ENCODE measurements at places on chromosomes 1 and 21. TPM values are rescaled to one million over a fixed set of nuclear protein-coding genes. Genes with fewer than 3 reads are reported as not detected.

DNA sequence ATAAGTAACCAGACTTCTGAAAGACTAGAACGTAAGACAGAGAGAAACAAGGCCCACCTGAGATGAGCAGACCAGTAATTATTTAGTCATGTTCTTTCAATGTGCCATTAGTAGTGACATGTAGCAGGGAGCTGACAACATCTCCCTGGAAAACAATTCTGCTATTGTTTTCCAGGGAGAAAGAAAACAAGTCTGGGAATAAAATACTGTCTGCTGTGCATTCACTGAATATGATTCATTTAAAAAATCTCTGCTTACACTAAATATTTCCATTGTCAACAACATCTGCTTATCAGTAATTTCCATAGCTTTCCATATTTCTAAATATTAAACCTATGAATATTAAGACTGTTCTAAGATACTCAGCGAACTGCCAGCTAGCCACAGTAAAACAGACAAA, 80.0 kb downstream of the VCAM1 start:
- no peak for DNase-seq

DNA sequence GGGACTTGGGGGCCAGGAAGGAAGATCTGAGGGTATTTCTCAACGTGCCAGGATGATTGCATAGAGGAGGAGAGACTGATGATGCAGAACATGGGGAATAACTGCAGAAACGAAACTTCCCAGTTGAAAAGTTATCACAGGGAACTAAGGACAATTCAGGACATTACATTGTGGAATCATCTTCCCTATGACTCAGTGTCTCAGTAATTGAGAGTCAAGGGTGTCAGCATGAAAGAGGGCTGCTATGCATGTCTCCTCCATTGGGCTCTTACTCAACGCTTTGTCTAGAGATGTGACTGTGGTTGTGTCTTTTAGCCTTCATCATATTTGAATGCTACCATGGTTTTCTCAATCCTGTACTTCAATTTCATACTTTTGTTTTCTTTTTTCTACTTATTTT, 48.9 kb upstream of the PTGFR start:
- peak; percentile 76 for DNase-seq

GRCh38 chr1:201483373-201483949, 14.5 kb upstream of the PHLDA3 start:
- DNase-seq = no peak

- no peak for DNase-seq
Observed at GRCh38 chr1:36085126-36085525, 1.2 kb downstream of the TEKT2 start.

- DNase-seq = no peak
Observed at GRCh38 chr1:93773049-93773838, 91.6 kb upstream of the BCAR3 start.

Gene PLA2G2D
- not detected for total RNA-seq

DNA sequence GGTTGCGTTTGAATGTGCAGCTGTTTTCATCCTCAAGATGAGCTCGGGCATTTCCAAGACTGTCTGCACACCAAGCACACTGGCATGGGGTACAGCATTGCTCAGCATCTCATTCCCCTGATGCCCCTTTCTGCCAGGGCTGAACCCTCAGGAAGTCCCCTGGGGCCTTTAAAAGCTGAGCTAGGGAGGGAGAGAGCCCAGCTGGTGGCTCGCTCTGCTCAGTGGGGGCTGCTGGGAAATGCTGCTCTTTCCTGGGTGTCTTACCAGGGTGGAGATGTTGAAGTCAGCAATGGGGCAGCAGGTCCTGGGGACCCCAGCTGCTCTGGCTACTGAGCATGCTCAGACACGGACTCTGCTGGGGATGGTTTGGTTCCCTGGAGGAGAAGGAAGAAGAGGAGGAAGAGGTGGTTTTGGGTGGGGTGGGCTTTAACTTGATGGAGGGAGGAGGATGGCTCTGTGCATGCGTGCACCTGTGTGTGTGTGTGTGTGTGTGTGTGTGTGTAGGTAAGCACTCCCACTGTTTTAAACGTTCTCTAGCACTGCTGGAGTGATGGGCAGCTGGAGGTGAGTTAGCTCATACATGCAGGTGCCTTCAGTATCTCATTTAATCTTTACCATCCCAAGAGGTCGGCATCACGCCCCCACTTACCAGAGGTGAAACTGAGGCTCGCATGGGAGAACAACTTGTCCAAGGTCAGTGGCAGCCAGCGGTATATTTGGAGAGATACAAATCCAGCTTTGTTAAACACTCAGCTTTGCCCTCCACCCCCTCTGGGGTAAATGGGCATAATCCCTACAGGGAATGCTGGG, 40.9 kb downstream of the ACTL8 start:
- no peak for DNase-seq

Gene ADAMTS4
- under 0.01 TPM for total RNA-seq

DNA sequence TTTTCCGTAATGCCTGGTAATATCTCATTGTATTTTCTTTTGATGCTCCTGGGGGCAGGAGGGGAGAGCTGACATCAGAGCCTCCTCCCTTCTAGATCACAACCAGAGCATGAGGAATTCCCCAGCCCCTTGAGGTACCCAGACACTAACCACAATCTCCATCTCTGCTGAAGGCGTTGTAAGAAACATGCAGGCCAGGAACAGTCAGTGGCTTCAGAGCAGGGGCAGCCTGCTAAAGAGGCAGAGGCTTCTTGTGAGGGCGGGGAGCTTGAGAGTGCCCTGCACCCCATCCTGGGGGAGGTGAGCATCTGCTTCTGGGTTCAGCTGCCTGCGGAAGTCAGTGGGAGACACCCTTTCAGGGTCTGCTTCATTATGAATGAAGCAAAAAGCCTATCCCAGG, 19.0 kb downstream of the MAPKAPK2 start:
- DNase-seq = no peak

GRCh38 chr1:209651138-209651587, 1.1 kb downstream of the LAMB3 start:
- DNase-seq = peak; percentile 84

- DNase-seq = peak; percentile 76
Observed at GRCh38 chr1:176466514-176466913, 3.5 kb downstream of the PAPPA2 start.

DNA sequence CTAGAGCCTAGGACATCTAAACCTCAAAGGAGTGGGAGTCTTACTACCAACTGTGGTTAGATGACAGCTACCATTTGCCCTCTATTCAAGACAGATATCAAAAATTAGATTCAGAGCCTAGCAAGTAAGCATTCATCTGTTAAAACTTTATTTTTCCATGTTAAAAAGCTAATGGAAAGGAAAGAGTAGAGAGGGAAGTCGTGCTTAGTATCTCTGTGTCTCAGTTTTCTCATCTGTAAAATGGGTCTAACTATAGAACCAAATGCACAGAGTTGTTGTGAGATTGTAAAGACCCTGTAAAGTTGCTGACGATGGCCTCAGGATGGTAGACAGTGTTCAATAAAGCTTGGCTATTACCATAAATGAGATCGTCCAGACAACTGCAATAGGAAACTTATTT, 428.5 kb upstream of the RUNX1 start:
- DNase-seq = no peak

GRCh38 chr1:64960731-64961130, 5.6 kb downstream of the JAK1 start:
- DNase-seq = peak; percentile 72

DNA sequence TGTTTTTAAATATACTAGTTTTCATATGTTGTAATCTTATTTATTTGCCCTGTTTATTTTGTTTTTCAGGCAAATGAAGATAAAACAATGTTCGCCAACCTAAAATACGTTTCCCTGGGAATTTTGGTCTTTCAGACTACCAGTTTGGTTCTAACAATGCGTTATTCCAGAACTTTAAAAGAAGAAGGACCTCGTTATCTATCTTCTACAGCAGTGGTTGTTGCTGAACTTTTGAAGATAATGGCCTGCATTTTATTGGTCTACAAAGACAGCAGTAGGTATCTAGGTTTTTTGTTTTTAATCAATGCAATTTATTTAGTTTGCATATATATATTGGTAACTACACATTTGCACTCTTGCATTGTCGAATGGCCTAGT, 23.7 kb downstream of the SLC35A3 start:
- DNase-seq = no peak

GRCh38 chr1:243313635-243314536, 58.0 kb downstream of the SDCCAG8 start:
- no peak for DNase-seq

Gene LCE3E
- not detected for total RNA-seq

DNA sequence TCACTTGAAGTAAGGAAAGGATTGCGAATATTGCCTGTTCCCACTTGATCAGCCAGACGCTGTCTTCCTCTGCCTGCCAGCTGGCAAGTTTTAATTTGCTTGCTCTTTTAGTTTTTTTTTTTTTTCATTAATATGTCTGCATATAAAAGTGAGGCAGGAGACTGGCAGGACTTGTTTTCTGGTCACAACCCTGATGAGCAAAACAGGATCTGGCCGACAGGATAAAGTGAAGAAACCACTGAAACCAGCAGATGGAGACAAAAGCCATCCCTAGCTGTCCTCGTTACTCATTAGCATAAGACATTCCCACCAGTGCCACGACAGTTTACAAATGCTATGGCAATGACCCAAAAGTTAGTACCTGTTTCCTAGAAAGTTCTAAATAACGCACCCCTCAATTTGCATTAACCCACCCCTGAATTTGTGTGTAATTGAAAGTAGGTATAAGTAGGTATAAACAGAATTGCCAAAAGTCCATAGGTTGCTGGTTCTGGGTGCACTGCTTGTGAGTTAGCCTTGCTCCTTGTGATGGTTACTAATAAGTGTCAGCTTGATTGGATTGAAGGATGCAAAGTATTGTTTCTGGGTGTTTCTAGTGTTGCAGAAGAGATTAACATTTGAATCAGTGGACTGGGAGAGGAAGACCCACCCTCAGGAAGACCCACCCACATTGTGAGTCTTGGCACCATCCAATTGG, 60.8 kb downstream of the ZNF684 start:
- DNase-seq = peak; percentile 45

- DNase-seq = peak; percentile 8
Observed at GRCh38 chr1:21866707-21867043, 54.6 kb downstream of the LDLRAD2 start.
